Mammary microvascular endothelial cell (primary cell): ENCODE measurements at places on chromosomes 11 and 22. TPM values are rescaled to one million over a fixed set of nuclear protein-coding genes. Genes with fewer than 3 reads are reported as not detected.

The NUDT8 gene
- 12.3 and 16.5 TPM in 2 replicates for total RNA-seq

The ZC3H12C gene
- 18.4 and 19.1 TPM in 2 replicates for total RNA-seq

The UQCC3 gene
- 11.8 and 15.9 TPM in 2 replicates for total RNA-seq

The ACTN3 gene
- not detected in 2 replicates for total RNA-seq

The CHEK2 gene
- 12.3 and 17.7 TPM in 2 replicates for total RNA-seq

The OR52M1 gene
- total RNA-seq: not detected in 2 replicates

The OR4C13 gene
- total RNA-seq: not detected in 2 replicates

The PDGFD gene
- total RNA-seq: 14.5 and 16.1 TPM in 2 replicates

The SORL1 gene
- total RNA-seq: 0.07 and 0.74 TPM in 2 replicates

The TPBGL gene
- total RNA-seq: not detected in 2 replicates

The P2RX3 gene
- total RNA-seq: not detected in 2 replicates

The TALDO1 gene
- total RNA-seq: 228 TPM in 2 replicates

The CRYBB3 gene
- not detected in 2 replicates for total RNA-seq

The PARVA gene
- total RNA-seq: 41.8 and 42.5 TPM in 2 replicates

The PRODH gene
- total RNA-seq: 0.20 TPM in 1 of 2 replicates, not detected in the other

The NRGN gene
- 21.7 and 24.4 TPM in 2 replicates for total RNA-seq

The TXN2 gene
- 94.2 and 97.7 TPM in 2 replicates for total RNA-seq

The ZNRF3 gene
- 4.9 and 5.1 TPM in 2 replicates for total RNA-seq

The CECR2 gene
- 0.05 and 0.13 TPM in 2 replicates for total RNA-seq

The IGSF22 gene
- total RNA-seq: not detected in 2 replicates

The HIKESHI gene
- 60.6 and 64.2 TPM in 2 replicates for total RNA-seq

The VSIG2 gene
- total RNA-seq: 0.07 and 0.44 TPM in 2 replicates

The CRYAB gene
- not detected in 2 replicates for total RNA-seq

The PNPLA3 gene
- total RNA-seq: 0.25 and 0.40 TPM in 2 replicates

The PRPF19 gene
- 115 and 121 TPM in 2 replicates for total RNA-seq

The DNAJB7 gene
- total RNA-seq: not detected in 2 replicates

The RNASEH2C gene
- 92.3 and 93.2 TPM in 2 replicates for total RNA-seq

The GTSE1 gene
- 19.7 and 21.9 TPM in 2 replicates for total RNA-seq

The MMP11 gene
- total RNA-seq: 4.1 and 5.2 TPM in 2 replicates

The NUP160 gene
- total RNA-seq: 15.1 and 15.9 TPM in 2 replicates

The KRTAP5-11 gene
- total RNA-seq: not detected in 2 replicates

The POU2AF2 gene
- not detected in 2 replicates for total RNA-seq

The SLC22A9 gene
- total RNA-seq: not detected in 2 replicates

The CASP12 gene
- 0.53 and 0.64 TPM in 2 replicates for total RNA-seq
